NCI-H526 treated with DMSO at 0.1 percent for 48 hours (cell line): ENCODE measurements at places on chromosomes 3 and 15.

- no peak for DNase-seq
Observed at GRCh38 chr15:63294359-63294758, 17.0 kb downstream of the APH1B start.

DNA sequence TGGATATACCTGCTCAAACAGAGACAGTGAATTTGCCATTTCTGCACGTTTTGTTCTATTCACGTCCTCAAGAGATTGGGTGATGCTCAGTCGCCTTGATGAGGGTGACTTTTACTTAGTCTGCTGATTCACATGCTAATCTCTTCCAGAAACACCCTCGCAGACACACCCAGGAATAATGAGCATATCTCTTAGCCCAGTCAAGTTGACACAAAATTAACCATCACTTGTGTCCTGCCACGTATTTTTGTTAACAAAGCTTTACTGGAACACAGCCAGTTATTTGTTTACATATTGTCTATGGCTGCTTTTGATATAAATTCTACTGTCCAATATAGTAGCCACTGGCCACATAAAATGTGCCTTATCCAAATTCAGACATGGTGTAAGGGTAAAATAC is 218.3 kb downstream of the FHIT start:
- no peak for DNase-seq

- no peak for DNase-seq
Observed at GRCh38 chr3:12663401-12663935, 449 bp downstream of the RAF1 start.

DNA sequence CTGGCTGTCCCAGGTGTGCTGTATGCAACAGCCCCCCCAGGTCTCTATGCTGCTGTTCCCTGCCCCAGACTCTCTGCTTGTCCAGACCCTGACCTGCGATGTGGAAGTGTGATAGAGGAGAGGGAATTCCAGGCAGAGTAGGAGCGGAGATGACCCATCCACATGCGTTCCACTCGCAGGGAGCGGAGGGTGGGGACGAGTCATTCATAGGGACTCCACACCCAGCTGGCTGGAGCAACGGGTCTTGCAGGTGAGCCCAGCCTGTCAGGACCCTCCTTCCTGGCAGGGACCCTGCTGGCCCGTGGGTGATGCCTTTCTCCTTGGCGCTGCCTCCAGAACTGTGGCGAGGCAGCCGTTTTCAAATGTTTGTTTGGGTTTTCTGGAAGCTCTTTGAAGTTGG is 58.8 kb downstream of the CEMIP start:
- no peak for DNase-seq

- DNase-seq = peak; percentile 3
Observed at GRCh38 chr3:113287803-113288648, 76.7 kb downstream of the BOC start.

GRCh38 chr3:114730397-114730796 is 416.7 kb downstream of the ZBTB20 start:
- DNase-seq = no peak

DNA sequence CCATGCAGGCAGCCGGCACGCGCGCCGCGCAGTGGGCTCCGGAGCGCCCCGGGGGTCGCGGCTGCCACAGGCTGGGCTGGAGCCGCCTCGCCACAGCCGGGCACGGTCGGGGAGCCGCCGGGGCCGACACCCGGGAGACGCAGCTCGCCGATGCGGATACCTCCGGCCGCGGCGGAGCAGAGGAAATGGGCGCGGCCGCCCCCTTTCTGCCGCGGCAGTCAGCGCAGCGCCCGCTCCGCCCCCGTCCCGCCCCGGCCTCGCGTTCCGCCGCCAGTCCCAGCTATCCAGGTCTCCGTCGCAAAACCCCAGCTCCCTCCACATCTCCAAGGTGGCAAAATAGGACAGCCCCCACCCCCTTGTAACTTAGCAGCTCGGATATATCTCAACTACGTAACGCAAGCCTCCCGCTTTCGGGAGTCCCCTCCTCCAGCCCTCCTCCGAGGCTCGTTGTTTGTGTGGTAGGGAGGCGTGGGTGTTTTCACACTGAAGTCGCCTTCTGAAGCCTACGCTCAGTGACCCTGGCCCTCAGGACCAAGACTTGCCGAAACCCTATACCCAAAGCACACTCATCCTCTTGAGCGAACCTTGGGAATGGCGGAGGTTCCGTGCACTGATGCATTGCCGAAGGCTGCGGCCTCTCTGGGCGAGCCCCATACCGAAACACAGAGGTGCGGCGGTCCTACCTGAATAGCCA is at the start of gene SH3BP5:
SH3BP5 (minus strand) TSS at position 182 of the 694 bp plus-strand sequence; CDS start at position 4, 178 bp downstream.
- peak; percentile 24 for DNase-seq

DNA sequence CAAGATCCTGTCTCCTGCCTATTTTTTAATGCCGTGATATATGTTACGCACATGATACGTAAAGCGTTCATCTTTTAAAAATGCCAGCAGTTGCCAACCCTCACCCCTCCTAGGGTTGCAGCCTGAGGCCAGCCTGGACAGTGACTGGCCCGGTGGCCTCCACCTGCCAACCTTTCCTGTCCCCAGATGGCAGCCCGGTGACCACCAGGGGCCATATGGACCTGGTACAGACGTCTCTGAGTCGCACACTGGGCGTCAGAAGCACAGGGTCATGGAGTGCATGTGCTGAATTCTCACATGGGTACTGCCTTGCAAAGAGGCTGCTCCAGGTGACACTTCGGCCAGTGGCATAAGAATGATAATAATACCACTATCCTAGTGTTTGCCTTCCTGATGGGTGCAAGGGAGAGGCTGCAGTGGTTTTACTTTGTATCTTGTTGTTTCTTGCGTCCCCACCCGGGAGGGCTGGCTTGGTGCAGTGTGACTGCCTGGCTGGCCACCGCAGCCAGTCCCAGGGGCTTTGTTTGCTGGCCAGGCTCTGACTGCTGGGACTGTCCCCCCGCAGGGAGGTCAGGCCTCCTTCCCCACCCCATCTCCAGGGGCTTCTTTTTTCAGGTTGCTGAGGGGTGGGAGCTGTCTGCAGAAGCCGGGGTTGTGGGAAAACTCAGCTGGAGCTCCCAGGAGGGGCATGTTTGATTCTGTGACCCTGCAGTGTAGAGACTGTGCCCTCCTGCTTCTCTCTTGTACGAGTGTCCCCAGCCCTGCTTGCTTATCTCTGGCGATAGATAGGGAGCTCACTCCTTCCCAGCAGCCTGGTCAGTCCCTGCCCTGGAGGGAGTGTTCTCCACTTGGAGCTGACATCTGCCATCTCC is 16.9 kb downstream of the FBLN2 start:
- no peak for DNase-seq

DNA sequence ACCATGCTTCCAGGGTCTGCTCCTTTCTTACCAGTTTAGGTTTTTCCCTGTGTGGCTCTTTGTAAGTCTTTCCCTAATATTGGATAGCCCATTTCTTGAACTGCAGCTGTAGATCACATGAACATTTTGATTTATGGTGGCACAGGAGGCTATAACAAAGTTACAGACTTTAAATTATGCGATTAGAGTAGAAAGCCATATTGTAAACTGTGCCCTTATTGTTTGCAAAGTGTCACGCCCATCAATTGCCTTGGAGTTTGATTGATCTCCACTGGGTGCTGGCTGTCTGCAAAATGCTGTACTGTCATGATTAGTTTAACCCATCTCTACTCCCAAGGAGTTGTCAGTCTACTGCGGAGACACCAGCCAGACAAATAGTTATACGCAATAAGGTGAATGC is 110.3 kb downstream of the CACNA2D3 start:
- no peak for DNase-seq

GRCh38 chr3:99658274-99658673 is 19.9 kb downstream of the COL8A1 start:
- no peak for DNase-seq

GRCh38 chr15:60118626-60119025 is 114.5 kb downstream of the FOXB1 start:
- DNase-seq = peak; percentile 13

GRCh38 chr15:36726224-36726623 is 146.8 kb downstream of the CDIN1 start:
- DNase-seq = no peak

DNA sequence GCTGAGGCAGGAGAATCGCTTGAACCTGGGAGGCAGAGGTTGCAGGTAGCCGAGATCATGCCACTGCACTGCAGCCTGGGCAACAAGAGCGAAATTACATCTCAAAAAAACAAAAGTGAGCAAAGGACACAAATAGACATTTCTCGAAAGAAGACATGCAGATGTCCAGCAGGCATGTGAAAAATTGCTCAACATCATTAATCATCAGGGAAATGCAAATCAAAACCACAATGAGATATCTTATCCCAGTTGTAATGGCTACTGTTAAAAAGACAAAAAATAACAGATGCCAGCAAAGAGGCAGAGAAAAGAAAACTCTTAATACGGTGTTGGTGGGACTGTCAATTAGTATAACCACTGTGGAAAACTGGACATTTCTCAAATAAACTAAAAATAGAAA is 20.9 kb downstream of the ASB7 start:
- no peak for DNase-seq

DNA sequence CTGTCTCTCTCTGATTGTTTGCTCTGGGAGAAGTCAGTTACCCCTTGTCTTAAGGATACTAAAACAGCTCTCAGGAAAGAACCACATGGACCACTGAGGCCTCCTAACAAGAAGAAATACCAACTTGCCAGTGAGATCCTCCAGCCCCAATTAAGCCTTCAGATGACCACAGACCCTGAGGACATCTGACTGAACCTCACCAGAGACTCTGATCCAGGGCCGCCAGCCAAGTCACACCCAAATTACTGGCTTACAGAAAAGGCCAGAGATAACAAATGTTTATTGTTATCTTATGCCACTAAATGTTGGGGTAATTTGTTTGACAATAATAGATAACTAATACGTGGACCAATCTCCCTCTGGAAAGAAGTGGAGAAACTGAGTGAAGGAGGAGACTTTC is 40.2 kb downstream of the SLC12A8 start:
- DNase-seq = no peak

GRCh38 chr3:70919091-70919490 is 606.7 kb upstream of the MDFIC2 start:
- DNase-seq = no peak

DNA sequence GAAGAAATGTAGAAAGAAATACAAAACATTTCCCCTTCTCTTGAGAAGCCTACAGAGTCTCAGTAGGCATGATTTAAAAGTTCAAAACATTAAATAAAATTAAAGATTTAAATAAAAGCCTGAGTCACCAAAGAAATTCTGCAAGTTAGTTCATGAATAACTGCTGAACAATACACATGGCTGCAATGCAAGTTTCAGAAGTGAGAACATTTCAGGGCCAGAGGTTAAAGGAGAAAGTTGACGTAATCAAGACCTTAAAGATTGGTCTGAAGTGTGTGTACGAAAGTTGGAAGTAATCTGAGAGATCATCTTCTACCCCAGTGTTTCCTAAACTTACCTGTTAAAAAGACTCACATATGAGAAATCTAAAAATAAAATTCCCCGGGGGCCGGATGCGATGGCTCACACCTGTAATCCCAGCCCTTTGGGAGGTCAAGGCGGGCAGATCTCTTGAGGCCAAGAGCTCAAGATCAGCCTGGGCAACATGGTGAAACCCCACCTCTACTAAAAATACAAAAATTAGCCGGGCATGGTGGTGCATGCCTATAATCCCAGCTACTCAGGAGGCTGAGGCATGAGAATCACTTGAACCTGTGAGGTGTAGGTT is 108.7 kb upstream of the PHLDB2 start:
- no peak for DNase-seq

DNA sequence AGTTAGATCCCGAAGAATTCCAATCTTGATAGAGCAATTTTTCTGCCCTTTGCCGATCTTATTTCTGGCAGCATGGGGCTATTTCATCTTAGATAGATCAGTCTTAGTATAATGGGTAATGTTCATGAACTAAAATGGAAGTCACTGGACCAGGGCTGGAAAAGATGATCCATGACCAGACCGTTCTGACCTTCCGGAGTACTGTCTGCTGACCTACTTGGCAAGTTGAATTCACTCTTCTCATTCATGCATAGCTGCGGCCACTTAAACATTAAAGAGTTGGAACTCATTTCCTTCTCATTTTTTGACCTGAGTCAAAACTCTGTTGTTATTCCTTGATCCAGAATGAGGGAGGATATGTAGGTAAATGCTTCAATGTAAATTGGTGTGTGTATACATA is 32.5 kb downstream of the GMNC start:
- no peak for DNase-seq

- no peak for DNase-seq
Observed at GRCh38 chr15:53401503-53401902, 358.0 kb downstream of the WDR72 start.

GRCh38 chr3:52364322-52365035 is 48.4 kb downstream of the DNAH1 start:
- no peak for DNase-seq
